ENCODE measurements at places on chromosomes 3 and 15.
A peak's percentile ranks its signal among the peaks of the same experiment; 100 is the strongest.

- DNase-seq, result no peak
Observed at GRCh38 chr3:44899683-44900367, 25.4 kb downstream of the TGM4 start.

- DNase-seq, result no peak
Observed at GRCh38 chr3:126375835-126376331, 18.7 kb upstream of the KLF15 start.

DNA sequence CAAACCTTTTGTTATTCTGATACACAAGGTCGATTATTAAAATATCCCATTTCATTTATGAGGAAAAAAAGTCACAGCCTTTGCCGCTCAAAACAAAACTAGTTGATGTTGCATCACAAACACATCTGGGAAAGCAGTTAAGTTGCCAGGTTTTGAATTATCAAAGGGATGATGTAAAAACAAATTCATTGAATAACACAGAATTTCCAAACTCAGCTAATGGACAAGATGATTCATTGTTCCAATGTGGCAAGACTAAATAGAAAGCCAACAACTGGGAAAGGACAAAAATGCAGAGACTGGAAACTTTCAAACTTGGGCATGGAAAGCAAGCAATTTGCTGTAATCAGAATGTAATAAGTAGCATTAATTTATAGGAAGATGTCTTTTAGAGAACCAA lies 610.0 kb upstream of the ZNF385D start:
- no peak for DNase-seq

DNA sequence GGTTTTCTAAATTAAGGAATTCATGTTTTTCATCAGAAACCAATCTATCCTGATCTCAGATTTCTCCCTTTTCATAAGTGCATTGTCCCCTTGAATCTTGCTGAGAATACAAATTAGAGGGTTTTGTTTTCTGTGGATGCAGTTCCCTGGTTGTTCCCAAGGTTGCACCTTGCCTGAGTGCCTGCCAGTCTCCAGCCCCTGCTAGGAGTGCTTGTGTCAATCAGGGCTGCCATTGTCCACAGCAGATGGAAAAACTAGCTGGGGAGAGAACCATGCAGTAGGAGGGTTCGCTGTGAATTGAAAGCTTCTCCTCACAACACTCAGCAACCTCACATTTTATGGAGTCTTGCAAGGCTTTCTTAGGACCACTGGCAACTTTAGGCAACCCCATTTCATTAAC lies 210.8 kb upstream of the CTNNB1 start:
- no peak for DNase-seq

DNA sequence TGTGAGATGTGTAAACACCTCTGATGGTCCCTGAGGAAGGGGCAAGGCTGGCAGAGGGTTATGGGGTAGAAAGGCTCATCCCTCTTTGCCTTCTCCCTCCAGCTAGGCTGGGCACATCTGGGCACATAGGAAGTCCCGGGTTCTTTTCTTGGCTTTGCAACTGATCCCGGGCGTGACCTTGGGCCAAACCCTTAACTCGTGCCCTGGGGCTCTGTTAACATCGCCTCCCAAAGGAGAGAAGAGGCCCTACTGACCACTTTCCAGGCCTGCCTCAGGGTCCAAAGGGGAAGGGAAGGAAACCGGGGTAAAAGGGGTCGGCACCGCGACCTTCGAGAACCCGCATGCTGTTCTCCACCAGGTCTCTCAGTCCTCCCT lies 549 bp downstream of the C3orf18 start:
- no peak for DNase-seq

GRCh38 chr3:122519693-122520092 lies 5.0 kb upstream of the KPNA1 start:
- no peak for DNase-seq

- no peak for DNase-seq
Observed at GRCh38 chr15:27990521-27991515, 108.3 kb downstream of the OCA2 start.

DNA sequence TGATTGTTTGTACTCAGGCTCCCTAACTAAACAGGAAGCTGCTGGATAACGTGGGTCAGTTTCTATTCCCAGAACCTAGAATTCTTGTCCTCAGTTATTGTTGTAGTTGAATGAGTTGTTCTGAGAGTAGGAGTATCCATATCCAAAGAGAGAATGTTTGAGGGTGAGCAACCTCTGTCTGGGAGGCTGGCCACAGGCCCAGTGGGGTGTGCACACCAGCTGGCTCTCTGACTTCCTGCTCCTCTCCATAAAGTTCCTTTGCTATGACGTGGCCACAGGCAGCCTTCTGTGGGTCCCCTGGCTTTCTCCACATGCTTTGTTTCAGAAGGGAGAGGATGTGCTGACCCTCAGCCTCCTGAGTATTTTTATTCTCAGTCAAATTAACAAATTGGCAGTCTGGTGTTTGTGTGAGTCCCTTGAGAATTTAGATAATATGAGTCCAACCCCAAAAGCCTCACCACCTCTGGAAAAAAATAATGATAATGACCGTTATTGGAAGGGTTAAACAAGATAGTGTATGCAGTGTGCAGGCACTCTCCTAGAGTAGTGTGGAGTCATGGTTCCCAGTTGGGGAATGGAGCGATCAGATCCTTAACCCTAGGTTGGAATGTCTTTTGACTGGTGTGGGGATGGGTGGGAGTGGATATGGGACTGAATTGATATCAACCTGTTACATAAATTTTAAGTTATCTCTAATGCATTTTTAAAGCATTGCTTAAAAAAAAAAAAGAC lies 47.6 kb upstream of the MED12L start:
- no peak for DNase-seq

DNA sequence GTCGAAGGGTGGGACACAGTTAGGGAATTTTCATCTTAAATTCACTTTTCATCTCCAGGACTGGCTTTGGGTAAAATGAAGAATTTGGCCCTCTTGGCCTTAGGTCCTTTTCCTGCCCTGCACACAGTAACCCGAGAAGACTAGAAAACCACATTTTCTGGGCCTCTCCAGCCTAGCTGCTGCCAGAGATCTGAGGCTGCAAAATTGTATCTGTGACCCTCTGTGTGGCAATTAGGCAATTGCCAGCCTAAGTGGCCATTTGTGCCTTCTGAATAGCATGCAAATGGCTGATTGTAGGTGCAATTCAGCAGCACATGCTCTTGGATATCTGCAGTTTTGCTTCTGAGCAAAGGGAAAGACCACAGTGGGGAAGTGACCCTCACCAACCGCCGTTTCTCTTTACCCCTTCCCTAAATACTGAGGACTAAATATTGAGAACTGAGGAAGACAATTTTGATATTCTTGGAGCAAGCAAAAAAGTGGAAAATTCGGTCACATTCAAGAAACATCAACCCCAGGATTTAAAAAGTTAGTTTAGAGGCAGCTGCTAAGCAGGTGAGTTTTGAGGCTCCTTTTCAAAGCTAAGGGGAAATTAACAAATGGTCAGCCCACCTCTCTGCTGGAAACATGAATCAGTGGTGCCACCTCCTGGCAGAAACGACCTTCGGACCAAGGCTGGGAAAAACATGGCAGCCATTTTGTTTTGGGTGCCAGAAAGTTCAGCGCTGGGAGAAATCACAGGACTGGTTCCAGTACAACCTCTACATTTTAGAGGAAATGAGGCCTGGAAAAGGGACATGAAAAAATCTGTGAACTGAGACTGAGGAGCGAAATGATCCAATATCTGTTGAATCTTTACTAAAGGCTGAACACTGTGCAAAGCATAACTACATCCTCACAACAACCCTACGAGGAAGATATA lies 56.6 kb upstream of the PRTG start:
- peak; percentile 40 for DNase-seq

DNA sequence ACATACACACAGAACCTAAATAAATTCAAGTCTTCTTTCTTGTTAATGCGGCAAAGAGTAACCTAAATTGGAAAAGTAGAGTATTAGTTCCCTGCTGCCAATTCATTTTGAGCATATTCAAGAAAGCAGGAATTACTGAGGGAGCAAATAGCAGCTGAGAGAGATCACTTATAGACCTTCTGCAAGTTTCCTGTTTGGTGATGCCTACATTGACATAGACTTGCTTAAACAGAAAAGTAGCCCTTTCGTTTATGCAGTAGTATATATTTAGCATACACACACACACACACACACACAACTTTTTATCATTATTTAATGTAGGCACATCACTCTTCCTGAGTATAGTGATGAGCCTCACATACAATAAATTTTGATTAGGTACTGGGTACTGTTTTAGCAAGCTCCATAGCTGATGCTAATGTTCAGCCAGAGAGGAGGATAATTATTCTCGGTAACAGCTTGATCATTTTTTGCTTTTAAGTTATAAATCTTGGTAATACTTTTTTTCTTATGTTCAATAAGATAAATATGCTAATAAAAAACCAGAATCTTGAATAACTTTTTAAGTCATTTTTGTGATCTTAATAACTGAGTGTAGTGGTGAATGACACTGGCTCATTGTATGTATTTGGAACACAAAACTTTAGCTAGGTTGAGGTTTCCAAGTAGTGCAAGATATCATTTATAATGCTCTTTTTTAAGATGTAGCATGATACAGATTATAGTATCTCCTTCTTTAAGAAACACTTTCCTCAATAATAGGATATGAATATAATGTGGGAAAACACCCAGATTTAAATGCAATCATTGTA lies 174.7 kb downstream of the MBNL1 start:
- no peak for DNase-seq

- DNase-seq, result no peak
Observed at GRCh38 chr15:64017082-64017588, 29.1 kb downstream of the DAPK2 start.

- DNase-seq, result no peak
Observed at GRCh38 chr15:77852241-77853007, 219.7 kb upstream of the LINGO1 start.

GRCh38 chr15:67144609-67145311 lies 79.4 kb downstream of the SMAD3 start:
- DNase-seq, result no peak

GRCh38 chr3:52724511-52724910 lies 18.6 kb downstream of the SPCS1 start:
- DNase-seq, result no peak

GRCh38 chr15:73994912-73995622 lies 551 bp downstream of the PML start:
- DNase-seq, result peak; percentile 41

- peak; percentile 89 for DNase-seq
Observed at GRCh38 chr3:143973259-143974021, 1.8 kb downstream of the DIPK2A start.

DNA sequence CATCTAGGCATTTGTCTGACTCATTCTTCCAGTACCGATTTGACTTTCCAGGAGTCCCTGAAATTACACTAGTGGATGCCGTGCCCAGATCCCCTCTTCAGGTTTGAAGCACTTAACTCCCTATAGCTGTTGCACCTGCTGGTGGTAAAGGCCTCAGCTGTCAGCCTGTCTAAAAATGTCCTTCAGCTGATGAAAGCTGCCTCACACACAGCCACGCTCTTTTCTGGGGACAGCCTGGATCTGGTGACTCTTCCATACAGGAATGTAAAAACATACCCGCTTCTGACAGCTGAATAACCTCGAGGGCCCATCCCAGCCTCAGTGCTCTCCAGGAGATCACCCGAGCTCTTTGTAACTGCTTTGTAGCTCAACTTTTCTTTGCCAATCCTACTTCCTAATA lies 534.1 kb upstream of the GRM7 start:
- DNase-seq, result no peak

- no peak for DNase-seq
Observed at GRCh38 chr3:7025581-7026300, 164.8 kb downstream of the GRM7 start.

- no peak for DNase-seq
Observed at GRCh38 chr3:13292375-13292774, 127.7 kb downstream of the NUP210 start.

- DNase-seq, result no peak
Observed at GRCh38 chr15:63238171-63238570, 39.2 kb upstream of the APH1B start.

- DNase-seq, result no peak
Observed at GRCh38 chr15:80891006-80891405, 98.6 kb downstream of the MESD start.

- DNase-seq, result no peak
Observed at GRCh38 chr3:69182588-69183316, 60.4 kb upstream of the LMOD3 start.

DNA sequence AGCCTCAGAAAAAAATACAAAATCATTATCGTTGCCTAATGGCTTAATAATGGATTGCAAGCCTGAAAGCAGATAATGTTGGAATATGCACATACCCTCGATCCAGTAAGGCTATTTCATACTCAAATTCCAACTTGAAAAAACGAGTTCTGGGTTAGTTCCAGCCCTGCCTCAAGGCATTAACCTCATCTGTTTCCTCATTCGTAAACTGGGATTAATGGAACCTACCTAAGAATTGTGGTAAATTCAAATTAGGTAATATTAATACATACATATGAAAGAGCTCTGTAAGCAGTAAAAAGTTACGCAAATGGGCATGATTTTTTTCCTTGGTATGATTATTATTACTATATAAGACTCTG lies 107.5 kb downstream of the SRGAP3 start:
- no peak for DNase-seq

DNA sequence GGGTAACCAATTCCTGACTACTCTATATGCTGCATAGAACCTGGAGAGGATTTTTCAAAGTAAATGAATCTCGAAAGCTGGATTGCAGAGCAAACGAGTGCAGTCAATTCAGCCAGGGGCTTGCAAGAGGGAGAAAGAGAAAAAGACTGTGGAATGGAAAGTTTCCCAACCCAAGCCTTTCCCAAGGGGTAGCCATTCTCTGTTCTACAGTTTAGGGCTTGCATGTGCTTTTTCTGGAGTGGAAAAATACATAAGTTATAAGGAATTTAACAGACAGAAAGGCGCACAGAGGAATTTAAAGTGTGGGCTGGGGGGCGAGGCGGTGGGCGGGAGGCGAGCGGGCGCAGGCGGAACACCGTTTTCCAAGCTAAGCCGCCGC lies 511 bp upstream of the RARB start:
- no peak for DNase-seq

- DNase-seq, result peak; percentile 6
Observed at GRCh38 chr15:57640930-57641682, 49.4 kb downstream of the MYZAP start.

GRCh38 chr3:39748002-39748401 lies 61.4 kb upstream of the MYRIP start:
- no peak for DNase-seq

DNA sequence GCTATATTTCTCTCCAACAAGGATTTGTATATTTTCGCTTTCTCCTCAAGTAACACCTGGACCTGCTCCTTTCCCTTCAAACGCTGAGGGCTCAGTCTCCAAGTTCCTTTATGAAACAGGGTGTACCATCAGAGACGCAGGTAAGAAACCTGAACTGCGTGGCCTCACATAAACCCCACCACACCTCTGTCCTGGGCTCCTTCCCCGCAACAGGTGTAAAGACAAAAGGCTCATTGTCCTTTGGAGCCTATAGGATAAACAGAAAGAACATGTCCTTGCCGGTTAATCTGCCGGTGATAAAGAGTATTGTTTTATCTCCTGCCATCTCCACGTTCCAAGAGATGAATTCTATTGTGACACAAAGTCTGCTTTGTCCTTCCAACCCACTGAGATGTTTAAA lies 111.8 kb upstream of the ADAMTS9 start:
- no peak for DNase-seq

DNA sequence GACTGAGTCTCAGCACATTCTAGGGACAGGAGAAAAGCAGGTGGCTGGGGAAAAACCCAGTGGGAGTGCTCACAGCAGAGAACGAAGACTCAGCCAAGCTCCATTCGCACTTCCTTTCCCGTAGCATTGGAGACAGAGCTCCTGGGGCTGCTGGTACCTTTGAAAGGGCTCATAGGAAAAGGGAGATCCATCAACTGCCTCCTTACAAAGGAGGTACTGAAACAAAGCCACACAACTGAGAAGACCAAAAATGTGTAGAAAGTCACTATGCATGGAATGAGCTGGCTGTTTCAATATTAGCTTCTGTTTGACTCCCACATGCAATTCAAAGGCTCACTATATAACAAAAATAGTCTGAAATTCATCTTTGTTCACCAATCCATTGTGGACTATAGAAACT lies 16.9 kb downstream of the STIMATE start:
- no peak for DNase-seq

All from AML-193 (cell line).